Fibroblast of skin of right biceps (primary cell): ENCODE measurements at places on chromosomes 16 and 17.

- no peak for DNase-seq
Measured at GRCh38 chr17:74790161-74791058, 14.3 kb upstream of the NAT9 start.

DNA sequence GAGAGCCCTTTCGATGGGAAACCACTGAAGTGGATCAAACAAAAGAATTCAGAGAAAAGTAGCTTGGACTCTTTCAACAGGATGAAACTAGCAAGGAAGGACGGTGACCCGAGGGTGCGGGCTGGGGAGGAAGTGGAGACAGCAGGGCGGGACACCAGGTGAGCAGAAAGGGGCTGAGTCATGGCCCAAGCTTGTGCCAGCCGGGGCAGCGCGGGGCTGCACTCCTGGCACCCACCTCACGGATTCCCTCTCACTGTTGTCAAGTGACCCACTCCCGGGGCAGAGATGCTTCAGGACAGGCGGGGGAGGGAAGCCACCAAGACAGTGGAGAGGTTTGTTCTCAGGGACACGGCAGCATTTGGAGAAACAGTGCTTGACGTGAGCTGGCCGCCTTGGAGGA is 10.7 kb upstream of the RNF222 start:
- DNase-seq = no peak

DNA sequence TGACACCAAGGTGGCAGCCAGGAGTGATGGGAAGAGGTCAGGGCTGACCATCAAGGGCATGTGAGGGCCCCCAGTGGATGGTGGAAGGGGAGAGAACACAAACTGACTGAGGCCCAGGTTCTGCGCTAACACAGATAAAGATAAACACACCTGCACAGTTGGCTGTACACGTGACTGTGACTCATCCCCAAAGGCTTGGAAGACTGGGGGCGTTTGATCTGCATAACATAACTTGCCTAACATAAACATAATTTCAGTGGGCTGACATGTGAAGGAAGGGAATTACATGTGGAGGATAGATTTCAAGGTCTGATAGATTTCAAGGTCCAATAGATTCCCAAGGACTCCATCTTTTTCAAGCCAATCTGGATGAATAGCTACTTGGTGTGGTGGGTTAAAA is 100.9 kb upstream of the TNRC6C start:
- DNase-seq = no peak

DNA sequence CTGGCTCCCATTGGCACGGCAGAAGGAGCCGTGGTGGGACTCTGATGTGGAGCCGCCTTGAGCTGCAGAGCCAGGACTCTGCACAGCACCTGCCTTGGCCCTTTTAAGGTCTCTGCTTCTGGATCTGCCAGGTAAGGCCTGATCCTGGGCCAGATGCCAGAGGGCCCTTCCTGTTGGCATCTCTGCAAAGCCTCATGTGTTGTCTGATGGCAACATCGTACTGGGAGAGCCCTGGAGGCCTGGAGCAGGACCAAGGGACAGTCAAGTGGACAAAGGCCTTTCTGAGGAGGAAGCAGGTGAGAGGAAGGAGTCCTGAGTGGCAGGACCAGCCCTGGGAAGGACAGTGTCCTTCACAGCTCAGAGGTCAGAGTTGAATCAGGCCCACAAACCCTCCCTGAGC is 26.1 kb downstream of the SOCS1 start:
- DNase-seq = no peak

GRCh38 chr17:61000911-61001310 is 323.3 kb downstream of the BCAS3 start:
- DNase-seq = peak; percentile 48

- no peak for DNase-seq
Measured at GRCh38 chr16:11674001-11674817, 6.0 kb downstream of the SNN start.

DNA sequence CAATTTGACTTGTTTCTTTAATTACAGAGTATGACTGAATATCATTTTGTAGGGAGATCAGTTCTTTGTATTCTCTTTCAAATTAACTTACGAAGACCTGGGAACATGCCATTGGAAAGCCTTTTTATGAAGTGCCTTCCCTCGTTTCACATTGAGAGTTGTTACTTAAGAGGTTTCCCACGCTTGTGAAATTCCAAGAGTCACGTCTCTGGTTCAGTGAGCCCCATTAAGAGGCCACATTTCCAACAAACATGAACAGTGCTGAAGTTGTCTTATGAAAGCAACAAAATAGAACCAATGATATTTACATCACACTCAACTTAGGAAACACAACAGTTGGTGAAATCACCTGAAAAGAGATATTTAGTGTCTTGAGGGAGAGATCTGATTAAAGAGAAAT is 334.1 kb downstream of the TOX3 start:
- DNase-seq = no peak

GRCh38 chr17:4810696-4811290 is 3.8 kb downstream of the PLD2 start:
- DNase-seq = no peak
